ENCODE measurements at places on chromosomes 13 and 19. TPM values are rescaled to one million over a fixed set of nuclear protein-coding genes. Genes with fewer than 3 reads are reported as not detected.

FAM83E gene
- polyA plus RNA-seq = 0.44 TPM

C1QTNF9B gene
- polyA plus RNA-seq = 2.5 TPM

APBA3 gene
- 20.4 TPM for polyA plus RNA-seq

MRPS31 gene
- 27.6 TPM for polyA plus RNA-seq

DMPK gene
- 399 TPM for polyA plus RNA-seq

PTGIR gene
- polyA plus RNA-seq = 2.3 TPM

ACER1 gene
- not detected for polyA plus RNA-seq

PTH2 gene
- not detected for polyA plus RNA-seq

GZMM gene
- polyA plus RNA-seq = 0.21 TPM

ZNF274 gene
- polyA plus RNA-seq = 11.5 TPM

SMIM24 gene
- not detected for polyA plus RNA-seq

DCAF15 gene
- polyA plus RNA-seq = 21.5 TPM

DAND5 gene
- polyA plus RNA-seq = 0.18 TPM

NXNL1 gene
- polyA plus RNA-seq = not detected

MTIF3 gene
- 56.0 TPM for polyA plus RNA-seq

ATP4A gene
- polyA plus RNA-seq = not detected

ERFL gene
- 0.22 TPM for polyA plus RNA-seq

ZNF229 gene
- polyA plus RNA-seq = 5.3 TPM

DLL3 gene
- polyA plus RNA-seq = 0.12 TPM

CACNA1A gene
- 1.8 TPM for polyA plus RNA-seq

ZFR2 gene
- not detected for polyA plus RNA-seq

CGB7 gene
- 2.3 TPM for polyA plus RNA-seq

Measured in hindlimb muscle (tissue), 1 donor.